ENCODE measurements at places on chromosomes 12 and 14.
A peak's percentile ranks its signal among the peaks of the same experiment; 100 is the strongest.

DNA sequence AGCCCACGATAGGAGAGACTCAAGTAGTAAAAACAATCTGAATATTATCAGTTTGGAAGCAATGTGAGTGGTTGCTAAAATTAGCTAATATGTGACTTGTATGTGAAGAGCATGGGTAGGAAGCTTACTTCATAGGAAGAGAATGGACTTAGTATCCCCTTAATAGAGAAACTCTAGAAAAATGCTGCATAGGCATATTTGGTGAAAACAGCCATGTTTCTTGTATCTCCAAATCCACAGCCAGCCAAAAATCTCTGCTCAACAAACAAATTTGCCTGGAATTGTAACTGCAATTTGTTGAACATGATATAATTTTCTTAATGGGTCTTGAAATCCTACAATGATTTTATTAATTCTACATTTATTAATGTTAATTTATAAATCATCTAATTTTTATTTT, 1252.9 kb upstream of the TMEM132C start:
- no peak for DNase-seq

- peak; percentile 63 for DNase-seq
Measured at GRCh38 chr14:98229656-98230366, 1042.2 kb downstream of the BCL11B start.

DNA sequence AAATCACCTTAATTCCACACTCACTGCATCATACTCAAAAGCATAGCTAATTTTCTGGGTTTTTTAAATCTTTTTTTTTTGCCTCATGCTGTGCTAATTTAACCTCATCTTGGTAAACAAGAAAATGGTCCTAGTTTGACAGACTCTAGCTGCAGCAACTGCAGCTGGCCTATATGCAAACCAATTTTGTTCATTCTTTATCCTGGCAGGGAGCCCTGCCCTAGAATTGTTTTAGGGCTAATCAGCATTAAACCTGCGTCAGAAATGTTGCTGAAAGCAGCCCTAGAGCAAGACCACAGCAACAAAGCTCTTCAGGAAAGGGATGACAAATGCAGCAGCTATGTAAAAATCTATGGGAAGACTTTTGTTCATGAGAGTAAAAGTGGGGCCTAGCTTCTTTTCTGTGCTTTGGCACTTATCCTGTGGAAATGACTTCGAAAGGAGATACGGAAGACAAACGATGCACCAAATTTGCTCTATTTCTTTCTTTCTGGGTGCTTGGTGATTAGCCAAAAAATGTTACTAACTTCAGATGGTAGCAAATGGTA, 72.2 kb downstream of the DENND5B start:
- no peak for DNase-seq

DNA sequence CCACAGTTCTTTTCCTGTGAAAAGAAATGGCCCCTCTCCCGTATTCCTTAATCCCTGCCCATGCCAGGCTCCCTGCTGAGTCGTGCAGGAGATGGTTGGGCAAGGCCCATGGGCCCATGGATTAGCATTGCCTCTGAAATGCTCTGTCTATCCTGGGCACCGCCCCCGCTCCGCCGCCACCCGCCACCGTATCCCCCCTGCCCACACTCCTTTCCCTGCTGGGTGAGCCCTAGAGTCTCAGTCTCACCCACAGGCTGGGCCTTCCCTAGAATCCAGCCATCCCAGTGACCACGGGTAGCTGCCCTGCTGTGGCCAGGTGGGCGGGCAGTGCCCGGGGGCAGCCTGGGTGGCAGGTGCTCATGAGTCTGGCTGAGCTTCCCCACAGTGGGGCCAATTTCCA, 50.6 kb downstream of the TSPAN11 start:
- no peak for DNase-seq

DNA sequence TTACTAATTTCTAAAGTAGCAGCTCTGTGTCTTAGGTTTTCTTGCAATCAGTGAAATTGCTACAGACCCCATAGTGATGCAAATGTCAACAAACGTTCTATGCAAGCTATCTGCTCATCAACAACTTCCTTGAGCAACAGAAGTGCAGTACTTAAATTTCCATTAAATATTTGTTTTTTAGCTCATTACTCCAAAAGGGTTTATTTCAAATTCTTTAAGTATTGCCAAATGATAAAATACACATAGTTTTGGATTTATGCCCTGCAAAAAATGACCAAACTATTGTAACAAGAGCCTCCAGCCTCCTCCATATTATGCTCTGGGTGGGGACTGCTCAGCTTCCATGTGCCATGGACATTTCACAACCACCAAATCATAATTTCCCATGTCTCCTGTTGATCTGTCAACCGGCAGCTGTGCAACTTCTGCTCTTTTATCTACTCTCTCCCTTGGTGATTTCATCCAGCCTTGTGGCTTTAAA, 4.4 kb downstream of the BDKRB1 start:
- DNase-seq, result no peak

DNA sequence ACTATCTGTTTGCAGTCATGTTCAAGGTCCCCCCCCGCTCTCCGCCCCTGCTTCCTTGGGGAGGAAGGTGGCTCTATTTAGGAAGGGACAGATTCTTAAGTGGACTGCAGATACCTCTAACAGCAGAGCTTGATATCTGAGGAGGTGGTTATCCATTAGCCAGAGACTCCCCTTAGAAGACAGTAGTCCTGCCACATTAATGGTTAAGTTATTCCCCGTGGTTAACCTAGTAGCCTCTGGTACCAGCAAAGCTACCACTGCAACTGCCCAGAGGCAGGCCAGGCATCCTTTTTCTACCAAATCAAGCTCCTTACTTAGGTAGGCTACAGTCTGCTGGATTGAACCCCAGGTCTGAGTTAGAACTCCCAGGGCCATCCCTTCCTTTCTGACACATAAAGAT, 162.1 kb upstream of the AVPR1A start:
- no peak for DNase-seq

GRCh38 chr14:69685218-69685616, 73.8 kb downstream of the SUSD6 start:
- peak; percentile 7 for DNase-seq

DNA sequence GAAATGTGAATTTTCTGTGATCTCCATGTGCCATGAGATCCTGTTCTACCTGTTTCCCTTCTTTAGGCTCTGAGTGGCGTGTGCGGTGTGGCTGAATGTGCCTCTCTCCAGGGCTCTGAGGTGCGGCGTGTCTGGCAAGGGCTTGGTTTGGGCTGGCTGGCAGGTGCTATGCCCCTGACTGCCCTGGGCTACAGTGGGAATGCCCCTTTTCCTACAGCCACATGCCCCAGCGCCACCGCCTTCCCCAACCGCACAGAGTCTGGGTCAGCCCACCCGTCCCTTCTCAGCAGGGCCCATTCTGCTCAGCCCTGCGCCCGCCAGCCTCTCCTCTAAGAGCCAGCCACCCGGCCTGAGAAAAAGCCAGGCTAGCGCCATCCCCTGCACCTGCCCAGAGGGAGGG, 24.7 kb downstream of the BTBD6 start:
- no peak for DNase-seq

GRCh38 chr14:42470427-42470719, 863.7 kb downstream of the LRFN5 start:
- no peak for DNase-seq

- DNase-seq, result peak; percentile 42
Measured at GRCh38 chr14:68682166-68683103, 110.4 kb downstream of the ZFP36L1 start.

GRCh38 chr12:122847921-122848421, 12.7 kb downstream of the HIP1R start:
- DNase-seq, result no peak

- DNase-seq, result no peak
Measured at GRCh38 chr12:1054117-1054870, 63.3 kb downstream of the ERC1 start.

- DNase-seq, result no peak
Measured at GRCh38 chr12:57631566-57632072, 1.4 kb downstream of the B4GALNT1 start.

DNA sequence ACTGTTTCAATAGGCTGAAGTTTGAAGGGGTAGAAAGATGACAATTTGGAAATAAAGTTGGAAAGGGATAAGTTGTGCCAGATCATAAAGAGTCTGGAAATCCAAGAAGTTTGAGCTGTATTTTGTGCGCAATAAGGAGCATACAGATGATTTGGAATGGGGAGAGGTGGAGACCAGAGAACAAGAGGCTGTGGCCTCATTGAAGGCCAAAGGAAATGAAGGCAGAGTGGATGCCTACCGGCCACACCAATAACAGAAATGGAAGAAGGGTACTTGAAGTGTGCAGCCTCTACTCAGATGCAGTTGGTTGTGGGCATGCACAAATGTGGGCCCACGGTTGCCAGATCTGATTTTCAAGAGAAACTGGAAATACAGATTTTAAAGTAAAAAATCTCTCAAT, 2.4 kb downstream of the IFT81 start:
- no peak for DNase-seq

- DNase-seq, result no peak
Measured at GRCh38 chr12:19186722-19187661, 57.5 kb downstream of the PLEKHA5 start.

- DNase-seq, result no peak
Measured at GRCh38 chr12:93857991-93858447, 180.8 kb downstream of the CRADD start.

DNA sequence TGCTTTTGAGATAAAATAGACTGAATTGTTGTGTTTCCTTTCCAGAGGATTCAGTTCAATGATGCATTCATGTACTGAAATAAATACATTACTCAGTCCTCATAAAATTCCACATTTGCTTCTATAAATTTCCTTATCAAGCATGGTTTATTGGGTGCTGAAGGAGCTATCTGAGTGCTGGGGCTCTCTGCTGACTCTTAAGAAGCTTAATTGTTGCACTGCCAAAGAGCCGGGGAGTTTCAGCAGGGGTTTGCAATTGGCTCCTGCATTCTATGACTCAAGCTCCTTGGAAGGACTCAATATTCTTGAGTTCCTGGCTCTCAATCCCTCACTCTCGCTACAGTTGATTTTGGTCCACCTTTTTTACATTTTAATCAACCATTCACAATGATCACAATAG, 69.8 kb upstream of the PYGL start:
- no peak for DNase-seq

DNA sequence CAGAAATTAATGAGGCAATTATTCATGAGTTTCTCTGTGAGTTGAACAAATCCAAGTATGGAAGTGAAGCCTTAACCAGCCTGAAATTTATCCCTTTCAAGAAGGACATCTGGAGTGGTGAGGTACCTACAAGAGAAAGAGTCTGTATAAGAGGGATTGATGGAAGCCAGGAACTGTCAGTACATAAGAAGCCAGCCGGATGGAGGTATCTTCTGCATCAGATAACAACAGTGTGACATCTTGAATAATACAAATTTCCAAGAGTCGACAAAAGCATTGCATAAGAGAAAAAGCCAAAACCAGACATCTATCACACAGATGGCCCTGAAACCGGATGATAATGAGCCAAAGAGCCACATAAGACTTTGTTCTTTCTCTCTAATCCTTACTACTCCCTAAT, 781.2 kb downstream of the FLRT2 start:
- DNase-seq, result no peak

GRCh38 chr12:124075841-124076240, 102.8 kb downstream of the ZNF664 start:
- DNase-seq, result no peak

- DNase-seq, result no peak
Measured at GRCh38 chr12:114726092-114726710, 42.2 kb upstream of the TBX3 start.

DNA sequence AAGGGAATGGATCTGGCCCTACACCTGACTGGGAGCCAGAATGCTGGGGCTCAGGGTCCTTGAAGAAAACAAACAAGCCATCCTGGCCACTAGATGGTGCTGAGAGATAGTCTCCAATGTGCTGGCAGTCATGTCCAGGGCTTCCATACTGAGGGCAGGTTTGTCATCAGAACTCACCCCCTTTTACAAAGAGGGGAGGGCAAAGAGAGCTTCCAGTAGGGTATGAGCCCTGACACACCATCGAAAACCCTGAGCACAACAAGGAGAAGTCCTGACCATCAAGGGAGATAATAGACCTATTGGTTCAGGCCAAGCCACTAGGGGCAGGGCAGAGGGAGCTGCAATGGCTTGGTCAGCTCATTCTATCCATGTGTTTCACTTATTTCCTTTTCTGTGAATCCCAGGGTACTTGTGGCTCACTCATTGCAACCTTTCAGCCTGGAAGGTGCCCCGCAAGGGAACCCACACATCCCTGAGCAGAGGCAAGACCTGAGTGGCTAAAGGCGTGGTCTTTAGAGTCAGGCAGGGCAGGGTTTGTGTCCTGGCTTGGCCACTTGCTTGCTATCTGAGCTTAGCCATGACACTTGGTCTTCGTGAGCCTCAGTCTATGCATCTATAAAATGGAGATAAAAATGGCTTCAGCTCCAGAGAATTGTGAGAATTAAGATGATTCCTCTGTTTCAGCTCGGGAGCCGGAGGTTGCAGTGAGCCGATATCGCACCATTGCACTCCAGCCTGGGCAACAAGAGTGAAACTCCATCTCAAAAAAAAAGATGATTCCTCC, 6.2 kb upstream of the PLEKHH1 start:
- DNase-seq, result peak; percentile 12

DNA sequence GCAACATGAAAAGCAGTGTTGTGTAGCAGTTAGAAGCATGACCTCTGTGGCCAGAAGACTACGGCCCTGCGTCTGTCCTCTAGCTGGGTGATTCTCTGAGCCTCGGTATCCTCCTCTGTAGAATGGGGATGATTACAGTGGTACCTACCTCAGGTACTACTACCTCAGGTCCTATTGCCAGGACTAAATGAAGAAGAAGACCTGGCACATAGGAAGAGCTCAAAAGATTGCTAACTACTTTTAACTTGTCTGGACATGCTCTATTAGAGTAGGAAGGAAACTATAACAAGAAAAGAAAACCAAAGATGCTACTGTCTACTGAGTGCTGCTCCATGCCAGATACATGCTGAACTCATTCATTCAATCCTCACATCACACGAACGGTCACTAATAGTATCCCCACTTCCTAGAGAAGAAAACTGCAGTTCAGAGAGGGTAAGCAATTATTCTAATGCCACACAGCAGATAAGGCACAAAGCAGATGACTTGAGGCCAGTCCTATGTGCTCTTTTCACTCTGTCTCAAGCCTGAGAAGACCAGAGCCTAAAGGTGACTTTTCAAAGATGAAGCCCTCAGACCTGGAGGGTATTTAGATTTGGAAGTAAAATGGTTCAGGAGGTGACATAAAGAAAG, 108.1 kb upstream of the HIF1A start:
- DNase-seq, result no peak

DNA sequence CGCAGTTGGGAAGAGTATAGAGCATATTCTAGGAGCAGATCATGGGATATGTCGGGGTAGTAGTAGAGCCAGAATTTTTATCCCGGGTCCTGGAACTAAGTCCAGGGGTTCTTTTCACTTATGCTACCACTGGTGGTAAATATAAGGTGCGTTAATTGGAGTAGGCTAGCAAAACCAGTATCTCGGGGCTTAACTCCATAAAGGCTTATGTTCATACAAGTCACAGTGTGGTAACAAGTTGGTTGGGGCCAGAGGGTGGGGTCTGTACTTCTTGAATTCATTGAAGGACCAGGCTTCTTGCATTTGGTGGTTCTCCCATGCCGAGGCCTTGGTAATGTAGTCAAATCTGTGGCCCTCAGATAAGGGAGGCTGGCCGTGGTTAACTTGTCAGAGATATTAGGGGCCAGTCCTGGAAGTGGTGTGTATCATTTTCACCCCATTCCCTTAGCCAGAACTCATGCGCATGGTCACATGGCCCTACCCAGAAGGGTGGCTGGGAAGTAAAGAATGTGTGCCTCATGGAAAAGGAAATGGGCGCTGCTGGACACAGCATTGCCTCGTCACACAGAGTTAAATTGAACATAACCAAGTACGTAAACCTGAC, 1.5 kb upstream of the ZNF641 start:
- DNase-seq, result no peak

All from CD4-positive, alpha-beta T cell (primary cell).